ENCODE measurements at places on chromosomes 3 and 15.

GRCh38 chr3:29463304-29463703 is 182.4 kb downstream of the RBMS3 start:
- DNase-seq = no peak

- no peak for DNase-seq
Measured at GRCh38 chr3:154464440-154465190, 34.6 kb upstream of the GPR149 start.

DNA sequence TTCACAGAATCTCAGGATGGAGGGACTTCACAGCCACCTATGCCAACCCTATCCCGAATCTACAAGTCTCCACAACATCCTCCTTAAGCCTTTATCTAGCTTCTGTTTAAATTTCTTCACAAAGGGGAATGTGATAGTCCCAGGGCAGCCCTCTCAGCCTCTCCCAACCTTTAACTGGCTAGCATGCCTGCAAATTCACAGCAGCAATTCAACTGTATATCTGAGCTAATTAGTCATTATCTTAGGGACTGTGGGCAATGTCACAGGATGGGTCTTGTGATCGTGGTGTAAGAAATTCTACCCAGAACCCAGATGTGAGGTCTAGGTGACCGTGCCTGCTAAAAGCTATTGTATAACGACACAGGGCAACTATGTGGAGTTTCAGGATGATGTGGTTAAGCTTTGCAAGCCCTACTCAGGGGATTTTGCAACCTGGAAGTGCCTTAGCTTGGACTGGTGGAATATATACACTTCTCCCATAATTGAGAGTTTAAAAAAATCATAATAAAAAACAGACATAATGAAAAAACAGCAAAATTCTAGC is 65.5 kb upstream of the FBN1 start:
- DNase-seq = no peak

GRCh38 chr3:183460081-183461055 is 31.9 kb upstream of the MCF2L2 start:
- no peak for DNase-seq

DNA sequence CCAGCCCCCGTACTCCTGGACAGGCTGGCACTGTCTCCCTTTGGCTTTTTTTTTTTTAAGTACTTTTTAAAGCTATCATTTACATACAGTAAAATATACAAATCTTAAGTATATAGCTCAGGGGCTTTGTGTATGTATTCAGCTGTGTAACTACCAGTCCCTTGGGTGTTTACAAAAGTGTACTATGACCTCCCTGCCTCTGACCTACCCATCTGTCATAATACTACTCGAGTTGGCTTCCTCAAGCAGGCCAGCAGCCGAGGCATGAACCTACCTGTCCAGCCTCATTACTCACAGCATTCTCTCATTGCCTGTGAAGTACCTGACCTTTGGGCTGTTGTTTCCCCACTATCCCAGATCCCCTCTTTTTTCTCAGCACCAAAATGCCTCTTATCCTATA is 33.2 kb downstream of the ABHD2 start:
- no peak for DNase-seq

- DNase-seq = no peak
Measured at GRCh38 chr3:158830391-158830790, 28.5 kb downstream of the MFSD1 start.

GRCh38 chr3:104908761-104909160 is 457.9 kb upstream of the ALCAM start:
- DNase-seq = no peak

- no peak for DNase-seq
Measured at GRCh38 chr3:30696403-30696819, 90.0 kb downstream of the TGFBR2 start.

- peak; percentile 43 for DNase-seq
Measured at GRCh38 chr3:149487598-149488197, 13.2 kb downstream of the TM4SF4 start.

GRCh38 chr3:125108833-125109535 is 53.2 kb upstream of the HEG1 start:
- DNase-seq = no peak

DNA sequence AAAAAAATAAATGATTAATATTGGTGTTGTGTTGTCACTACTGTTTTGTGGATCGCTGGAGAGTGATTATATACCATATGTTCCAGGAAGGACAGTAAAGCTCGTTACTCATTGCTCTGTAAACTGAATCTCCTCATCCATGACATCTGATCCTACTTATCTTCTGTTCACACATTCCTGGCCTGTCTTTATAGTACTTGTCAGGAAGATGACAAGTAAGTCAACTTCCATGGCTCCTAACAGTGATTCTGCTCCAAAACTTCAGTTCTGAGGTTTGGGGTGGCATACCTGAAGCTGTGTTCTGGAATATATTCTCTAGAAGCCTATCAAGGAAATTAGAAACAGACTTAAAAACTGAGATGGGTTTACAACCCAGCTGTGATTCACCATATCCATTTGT is 288.9 kb downstream of the ZBBX start:
- no peak for DNase-seq

DNA sequence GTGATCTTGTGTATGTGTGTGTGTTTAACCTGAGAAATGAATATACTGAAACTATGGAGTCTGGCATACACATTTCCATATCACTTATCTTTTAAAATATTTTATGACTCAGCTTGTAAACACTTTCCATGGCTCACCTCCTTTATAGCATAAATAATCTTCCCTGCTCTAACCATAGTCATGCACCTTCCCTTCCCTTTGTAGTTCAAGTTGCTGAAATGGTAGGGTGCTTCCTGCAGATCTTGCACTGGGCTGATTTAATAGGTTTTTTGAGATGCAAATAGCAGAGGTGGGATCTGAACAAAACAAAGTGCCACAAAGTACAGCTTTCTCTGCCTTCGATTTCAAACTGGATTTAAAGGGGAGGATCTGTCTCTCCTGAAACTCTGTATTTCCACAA is 712.7 kb upstream of the LMCD1 start:
- no peak for DNase-seq

GRCh38 chr3:8052659-8053058 is 449.0 kb upstream of the LMCD1 start:
- DNase-seq = no peak

DNA sequence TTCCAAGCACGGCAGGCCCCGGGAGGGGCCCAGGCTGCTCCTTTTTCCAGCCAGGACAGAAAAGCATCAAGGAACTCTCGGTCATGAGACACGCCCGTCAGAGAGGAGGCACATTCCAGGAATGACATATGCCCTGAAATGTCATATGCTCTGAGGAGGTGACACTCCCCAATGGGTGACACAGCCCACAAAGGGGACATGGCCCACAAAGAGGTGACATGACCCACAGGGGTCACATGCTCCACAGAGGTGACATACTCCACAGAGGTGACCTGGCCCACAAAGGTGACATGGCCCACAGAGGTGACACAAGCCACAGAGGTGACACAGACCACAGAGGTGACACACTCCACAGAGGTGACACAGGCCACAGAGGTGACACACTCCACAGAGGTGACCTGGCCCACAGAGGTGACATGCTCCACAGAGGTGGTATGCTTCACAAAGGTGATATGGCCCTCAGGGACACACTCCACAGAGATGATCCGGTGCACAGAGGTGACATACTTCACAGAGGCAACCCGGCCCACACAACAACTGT is 79.2 kb downstream of the ABHD5 start:
- peak; percentile 10 for DNase-seq

GRCh38 chr3:42507761-42508335 is 5.4 kb downstream of the VIPR1 start:
- DNase-seq = no peak

DNA sequence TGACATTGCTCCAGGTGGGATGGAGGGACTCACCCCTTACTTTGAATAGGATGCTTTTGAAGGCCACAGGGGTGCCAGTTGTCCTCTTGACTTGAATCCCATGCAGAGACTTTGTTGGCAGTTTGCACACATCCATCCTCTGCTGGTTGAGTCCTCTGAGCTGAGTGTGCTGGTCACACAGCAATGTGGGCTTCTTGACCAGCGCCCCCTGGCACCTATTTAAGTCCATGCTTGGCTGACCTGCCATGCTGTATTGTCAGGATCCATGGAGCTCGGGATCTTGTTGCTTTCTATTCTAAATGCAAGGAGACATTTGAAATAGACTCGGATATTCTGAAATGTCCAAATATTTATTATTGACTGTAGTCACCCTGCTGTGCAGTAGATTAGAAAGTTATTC is 19.8 kb downstream of the RAB7A start:
- DNase-seq = no peak

- no peak for DNase-seq
Measured at GRCh38 chr3:141680620-141681389, 57.3 kb upstream of the RNF7 start.

DNA sequence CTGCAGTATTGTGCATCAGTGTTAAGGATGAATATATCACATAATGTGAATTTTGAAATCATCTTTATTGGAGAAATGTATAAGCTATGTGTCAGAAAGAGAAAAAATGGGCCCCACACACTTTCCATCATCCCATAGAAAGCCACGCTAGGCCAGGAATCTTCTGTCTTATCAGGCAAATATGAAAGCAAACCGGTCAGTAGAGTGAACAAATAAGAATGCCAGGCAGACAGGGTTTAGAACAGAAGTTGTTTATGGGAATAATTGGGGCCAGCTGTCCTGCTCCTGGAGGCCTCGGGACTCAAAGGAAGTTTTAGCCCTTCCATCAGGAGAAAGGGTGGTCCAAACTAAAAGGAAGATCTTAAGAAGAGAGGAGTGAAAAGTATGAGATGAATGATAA is 39.5 kb downstream of the ZNF280D start:
- DNase-seq = no peak

GRCh38 chr15:74393423-74393822 is 26.0 kb upstream of the CYP11A1 start:
- DNase-seq = no peak

DNA sequence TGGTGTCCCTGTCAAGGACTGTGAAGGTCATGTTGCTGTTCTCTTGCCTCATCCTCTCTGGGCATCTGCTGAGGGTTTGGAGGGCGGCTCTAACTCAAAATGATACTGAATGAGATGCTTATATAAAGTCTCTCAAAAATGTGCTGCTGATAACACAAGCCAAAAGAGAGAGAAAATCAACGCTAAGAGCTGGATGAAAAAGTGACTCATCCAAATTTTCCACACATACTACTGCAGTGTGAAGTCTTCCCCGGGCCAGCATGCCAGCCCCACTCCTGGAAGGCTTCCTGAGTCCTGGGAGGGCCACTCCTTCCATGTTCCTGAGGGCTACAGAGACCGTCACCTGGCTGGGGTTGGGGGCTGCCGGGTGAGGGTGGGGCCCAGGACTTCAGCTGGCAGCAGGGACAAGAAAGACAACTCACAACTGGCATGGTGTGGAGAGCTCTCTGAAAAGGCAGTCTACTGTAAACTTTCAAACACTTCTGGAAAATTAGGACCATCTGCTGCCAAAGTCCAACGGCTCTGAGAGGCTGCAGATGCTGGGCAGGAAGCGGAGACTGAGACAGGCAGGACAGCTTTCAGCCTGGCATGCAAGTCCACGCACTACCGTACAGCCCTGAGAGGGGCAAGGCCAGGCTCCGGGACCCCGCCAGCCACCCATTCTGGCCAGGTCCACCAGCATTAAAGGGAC is 200.3 kb downstream of the ADAMTS17 start:
- no peak for DNase-seq

GRCh38 chr3:56054844-56055243 is 413.4 kb downstream of the ERC2 start:
- no peak for DNase-seq

- DNase-seq = no peak
Measured at GRCh38 chr3:153110041-153110440, 52.0 kb upstream of the RAP2B start.

Measured in activated CD4-positive, alpha-beta T cell treated with anti-CD3 and anti-CD28 coated beads, Interleukin-10, Interleukin-2, amounts not matched to agents 100 ng/mL and 50 ng/mL, durations not matched to agents 16 hours and 8 hours (primary cell).